SK-N-SH (cell line): ENCODE measurements at places on chromosomes 16 and 17. TPM values are rescaled to one million over a fixed set of nuclear protein-coding genes. Genes with fewer than 3 reads are reported as not detected.

DNA sequence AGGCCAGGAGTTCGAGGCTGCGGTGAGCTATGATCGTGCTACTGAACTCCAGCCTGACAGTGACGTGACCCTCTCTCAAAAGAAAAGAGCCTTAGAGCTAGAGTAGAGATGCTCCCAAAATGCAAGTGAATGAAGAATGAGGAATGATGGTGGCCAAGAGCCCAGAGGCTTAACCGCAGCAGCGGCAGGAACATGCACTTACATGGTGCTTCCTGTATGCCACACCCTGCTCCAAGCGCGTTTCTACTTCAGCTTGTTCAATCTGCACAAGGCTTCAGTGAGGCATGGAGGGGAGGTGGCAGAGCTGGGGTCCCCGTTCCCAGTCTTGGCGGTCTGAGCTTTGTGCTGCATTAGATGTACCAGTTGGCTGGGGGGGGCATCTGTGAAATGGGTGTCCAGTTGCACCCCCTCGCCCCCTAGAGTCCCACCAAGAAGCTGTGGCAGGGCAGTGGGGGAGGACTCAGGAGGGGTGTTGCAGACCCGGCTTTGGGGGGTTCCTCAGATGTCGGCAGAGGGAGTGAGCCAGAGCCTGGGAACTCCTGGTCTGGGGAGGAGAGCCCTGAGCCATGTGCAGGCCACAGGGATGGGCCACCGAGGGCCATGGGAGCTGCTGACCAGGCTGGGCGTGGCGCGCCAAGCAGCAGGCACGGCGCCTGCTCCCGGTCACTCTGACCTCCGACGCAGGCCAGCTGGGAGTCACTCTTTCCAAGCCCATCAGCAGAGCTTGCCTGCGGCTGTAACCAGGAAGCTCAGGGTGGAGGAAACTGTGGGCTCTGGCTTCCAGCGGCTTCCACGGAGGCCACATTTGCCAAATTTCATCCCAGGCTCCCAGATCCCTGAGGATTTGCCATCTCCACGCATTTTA is 260.1 kb downstream of the PARN start:
- DNase-seq, result no peak

DNA sequence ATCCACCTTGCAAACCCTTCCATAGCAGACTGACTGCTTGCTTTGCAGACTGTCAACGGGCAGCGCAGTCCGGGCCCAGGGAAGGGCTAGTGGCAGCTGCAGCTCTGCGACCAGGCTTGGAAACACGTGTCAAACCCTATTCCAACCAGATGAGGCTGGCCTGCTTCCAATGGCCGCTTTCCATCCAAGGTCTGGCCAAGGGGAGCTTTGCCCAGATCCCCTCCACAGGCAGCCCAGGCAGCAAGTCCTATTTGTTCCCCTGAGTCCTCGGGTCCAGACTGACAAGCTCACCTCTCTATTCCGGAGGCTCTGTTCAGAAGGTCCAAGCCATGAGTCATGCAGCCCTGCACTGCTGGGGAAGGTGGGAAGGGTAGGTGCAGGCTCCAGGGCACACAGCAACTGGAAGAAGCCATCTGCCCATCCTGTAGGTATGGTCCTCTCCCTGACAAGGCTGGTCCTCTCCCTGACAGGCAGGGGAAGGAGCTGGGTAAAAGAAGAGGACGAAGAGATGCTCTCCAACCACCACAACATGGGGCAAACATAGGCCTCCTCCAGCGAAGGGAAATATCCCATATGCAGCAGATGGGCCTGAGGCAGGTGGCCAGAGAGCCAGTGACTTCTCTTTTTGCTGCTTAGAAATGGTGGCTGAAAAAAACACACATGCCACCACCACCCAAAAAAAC is 22.6 kb upstream of the AXIN2 start:
- DNase-seq, result peak; percentile 49

DNA sequence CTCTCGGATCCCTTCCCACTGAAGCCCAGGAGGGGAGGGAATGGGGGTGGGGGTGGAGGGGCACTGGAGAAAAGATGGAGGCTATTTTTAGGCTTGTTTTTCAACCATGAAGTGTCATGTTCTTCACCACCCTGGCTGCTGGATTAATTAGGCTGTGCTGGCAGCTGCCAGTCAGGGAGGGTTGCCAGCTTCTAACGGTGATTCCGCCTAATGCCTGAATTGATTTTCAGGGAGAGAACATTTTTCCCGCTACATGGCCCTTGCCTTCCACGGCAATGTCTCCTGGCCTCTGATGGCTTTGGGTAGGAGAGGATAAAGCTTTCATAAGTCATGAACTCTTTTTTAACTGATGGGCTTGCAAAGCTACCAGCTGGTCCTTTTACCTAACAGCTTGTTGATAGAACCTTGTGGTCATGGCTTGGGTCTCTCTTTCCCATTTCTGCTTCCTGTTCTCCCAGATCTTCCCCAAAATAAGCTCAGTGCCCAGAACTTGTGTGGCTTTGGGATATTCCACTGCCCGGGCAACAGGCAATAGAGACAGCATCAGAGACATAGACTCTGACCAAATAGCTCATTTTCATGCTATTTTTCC is 167.4 kb downstream of the PITPNC1 start:
- no peak for DNase-seq

- no peak for DNase-seq
Measured at GRCh38 chr16:20323591-20324117, 3.7 kb downstream of the GP2 start.

ERCC4 gene
- polyA plus RNA-seq, result 1.8 and 2.8 TPM in 2 replicates

KRT40 gene
- polyA plus RNA-seq, result not detected in 2 replicates

GRCh38 chr17:28033972-28034714 is 8.3 kb upstream of the NLK start:
- no peak for DNase-seq

GRCh38 chr16:20004931-20005330 is 68.8 kb downstream of the GPR139 start:
- DNase-seq, result no peak

DNA sequence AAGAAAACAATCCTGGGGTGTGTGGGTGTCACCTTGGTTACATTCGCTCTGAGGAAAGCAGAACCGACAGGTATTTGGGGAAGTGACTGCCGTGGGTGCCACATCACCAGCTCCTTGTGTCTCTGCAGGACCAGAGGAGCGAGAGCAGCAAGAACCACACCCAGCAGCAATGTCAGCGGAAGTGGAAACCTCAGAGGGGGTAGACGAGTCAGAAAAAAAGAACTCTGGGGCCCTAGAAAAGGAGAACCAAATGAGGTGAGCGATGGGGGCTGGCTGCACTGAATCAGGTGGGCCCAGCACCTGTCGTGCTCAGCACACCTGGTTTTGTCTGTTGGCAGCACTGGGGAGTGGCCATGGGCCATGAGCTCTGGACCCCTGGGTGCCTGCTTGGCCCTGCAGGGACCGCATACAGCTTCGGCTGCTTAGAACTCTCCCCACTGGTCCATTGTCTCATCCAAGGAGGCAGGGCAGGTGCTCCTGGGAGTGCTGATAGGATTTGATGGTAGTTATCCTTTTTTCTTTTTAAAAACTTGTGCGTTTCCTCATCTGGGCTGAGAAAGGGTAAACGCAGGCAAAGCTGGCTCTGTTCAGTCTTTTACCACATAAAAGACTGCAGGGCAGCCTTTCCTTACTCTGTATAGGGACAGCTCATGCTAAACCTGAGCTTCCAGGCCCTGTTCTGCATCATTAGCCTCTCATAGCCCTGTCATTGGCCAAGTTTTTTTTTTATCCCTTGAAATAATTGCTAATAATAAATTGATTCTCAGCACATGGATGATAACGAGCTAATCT is 29.4 kb downstream of the HMOX2 start:
- no peak for DNase-seq

HBZ gene
- polyA plus RNA-seq, result not detected in 2 replicates

- no peak for DNase-seq
Measured at GRCh38 chr17:76581515-76581914, 4.1 kb downstream of the ST6GALNAC2 start.

- no peak for DNase-seq
Measured at GRCh38 chr16:82651921-82652601, 25.3 kb downstream of the CDH13 start.

GRCh38 chr16:19520861-19521331 is 1.0 kb downstream of the GDE1 start:
- DNase-seq, result no peak

DNA sequence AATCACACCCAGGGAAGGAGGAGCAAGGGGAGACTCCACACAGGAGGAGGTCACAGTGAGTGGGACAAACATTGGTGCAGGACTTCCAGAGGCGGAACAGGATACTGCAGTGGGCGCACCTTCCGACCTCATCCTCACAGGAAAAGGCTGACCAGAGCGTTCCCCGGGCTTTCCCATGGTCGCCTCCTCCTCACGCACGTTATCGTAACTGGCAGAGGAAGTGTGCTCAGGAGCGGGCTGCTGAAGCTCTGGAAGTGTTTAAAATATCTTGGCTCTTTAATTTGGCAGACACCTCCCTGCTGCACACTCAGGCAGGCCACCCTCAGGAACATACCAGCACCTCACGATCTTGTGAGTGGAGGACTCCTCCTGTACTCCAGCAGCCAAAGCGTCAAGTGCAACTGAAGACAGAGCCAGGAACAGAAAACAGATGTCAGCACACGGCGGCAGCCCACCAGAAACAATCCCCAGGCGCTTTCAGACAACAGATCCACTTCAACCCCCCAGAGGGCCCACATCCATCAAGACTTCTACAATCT is 17.5 kb downstream of the FANCA start:
- DNase-seq, result peak; percentile 83

GRCh38 chr17:50630524-50631194 is 4.0 kb upstream of the ABCC3 start:
- DNase-seq, result peak; percentile 89
